CD4-positive, alpha-beta T cell treated with Interleukin-4 for 1 hour (primary cell): ENCODE measurements at places on chromosomes 2 and 18.
A peak's percentile ranks its signal among the peaks of the same experiment; 100 is the strongest.

DNA sequence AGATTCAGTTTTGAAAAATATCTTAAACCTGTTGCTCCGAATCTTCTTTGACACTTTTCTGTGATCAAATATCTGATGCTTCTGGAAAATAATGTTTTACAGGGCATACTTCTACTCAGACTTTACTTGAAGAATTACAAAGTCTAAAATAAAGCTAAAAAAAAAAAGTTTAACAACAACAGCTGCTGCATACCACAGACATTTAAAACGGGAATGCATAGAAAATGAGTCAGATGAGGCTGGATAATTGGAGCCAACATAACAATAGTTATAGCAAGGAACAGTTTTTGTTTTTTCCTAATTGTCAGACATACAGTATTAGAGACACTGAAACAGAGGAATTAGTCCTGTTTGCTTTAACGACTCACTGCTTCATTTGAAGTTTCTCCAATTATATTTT, 1090.2 kb downstream of the SUCLG1 start:
- no peak for DNase-seq

DNA sequence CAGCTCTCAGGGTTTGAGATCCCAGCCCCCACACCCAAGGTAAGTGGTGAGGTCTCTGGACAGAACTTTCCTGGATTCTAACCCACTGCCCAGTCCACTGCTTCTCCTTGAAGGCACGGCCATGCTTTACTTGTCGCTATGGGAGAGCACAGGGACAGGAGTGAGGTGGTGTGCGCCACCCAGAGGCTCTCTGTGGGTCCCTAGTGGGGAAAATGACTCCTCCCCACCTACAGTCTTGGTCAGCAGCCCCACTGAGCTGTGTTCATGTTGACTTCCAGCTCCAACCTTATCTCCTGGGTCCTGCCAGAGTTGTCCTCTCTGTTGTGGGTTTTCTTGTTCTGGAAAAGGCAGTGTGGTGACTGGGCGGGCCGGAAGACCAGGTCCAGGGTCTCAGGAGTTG, 11.1 kb downstream of the TET3 start:
- no peak for DNase-seq

DNA sequence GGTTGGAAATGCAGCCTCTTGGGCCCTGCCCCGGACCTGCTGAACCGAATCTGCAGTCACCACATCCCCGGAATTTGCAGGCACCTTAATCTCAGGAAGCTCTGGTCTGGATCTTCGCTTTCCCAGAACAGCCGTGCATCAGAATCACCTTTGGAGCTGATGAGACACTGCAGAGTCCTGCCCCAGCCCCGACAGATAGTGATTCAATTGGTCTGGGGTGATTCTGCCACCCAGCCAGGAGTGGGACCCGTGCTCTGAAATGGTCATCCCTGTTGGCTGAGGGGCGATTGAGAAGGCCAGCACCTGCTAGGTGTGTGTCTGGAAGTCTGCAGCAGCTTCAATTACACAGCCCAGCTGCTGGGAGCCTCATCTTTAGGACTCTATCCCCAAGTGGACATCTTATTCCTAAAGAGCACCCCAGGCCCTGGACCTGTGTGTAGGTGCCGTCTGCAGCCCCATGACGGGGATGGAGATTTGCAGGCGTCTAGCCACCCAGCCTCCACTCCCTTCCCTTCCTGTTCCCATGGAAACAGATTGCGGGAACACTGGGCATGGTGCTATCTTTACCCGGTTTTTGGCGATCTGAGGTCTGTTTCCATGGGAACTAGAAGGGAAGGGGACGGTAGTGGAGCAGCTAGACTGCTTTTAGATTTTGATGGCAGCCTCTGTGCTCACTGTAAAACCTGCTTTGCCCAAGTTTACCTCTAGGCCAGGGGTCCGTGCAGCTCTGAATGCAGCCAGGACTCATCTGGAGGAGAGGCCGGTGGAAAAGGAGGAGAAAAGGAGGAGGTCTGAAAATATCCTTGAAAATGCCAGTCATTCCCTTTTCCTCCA, 156.1 kb downstream of the LDLRAD4 start:
- DNase-seq, result no peak

DNA sequence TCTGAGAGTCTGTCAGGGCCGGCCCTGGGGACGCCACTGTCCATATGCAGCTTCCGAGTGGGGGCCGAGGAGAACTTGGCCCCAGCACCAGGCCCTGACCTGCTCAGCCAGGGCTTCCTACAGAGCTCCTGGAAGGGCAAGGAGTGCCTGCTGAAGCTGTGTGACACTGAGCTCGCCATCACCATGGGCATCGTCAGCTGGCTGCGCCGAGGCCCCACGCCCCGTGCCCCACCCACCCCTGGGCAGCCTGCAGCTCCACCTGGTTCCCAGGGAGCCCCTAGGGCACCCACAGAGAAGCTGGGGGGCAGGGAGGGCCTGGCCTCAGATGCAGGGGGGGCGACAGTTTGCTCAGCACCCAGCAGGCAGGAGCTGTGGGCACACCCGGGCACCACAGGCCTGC, 8.1 kb downstream of the AMER3 start:
- no peak for DNase-seq

DNA sequence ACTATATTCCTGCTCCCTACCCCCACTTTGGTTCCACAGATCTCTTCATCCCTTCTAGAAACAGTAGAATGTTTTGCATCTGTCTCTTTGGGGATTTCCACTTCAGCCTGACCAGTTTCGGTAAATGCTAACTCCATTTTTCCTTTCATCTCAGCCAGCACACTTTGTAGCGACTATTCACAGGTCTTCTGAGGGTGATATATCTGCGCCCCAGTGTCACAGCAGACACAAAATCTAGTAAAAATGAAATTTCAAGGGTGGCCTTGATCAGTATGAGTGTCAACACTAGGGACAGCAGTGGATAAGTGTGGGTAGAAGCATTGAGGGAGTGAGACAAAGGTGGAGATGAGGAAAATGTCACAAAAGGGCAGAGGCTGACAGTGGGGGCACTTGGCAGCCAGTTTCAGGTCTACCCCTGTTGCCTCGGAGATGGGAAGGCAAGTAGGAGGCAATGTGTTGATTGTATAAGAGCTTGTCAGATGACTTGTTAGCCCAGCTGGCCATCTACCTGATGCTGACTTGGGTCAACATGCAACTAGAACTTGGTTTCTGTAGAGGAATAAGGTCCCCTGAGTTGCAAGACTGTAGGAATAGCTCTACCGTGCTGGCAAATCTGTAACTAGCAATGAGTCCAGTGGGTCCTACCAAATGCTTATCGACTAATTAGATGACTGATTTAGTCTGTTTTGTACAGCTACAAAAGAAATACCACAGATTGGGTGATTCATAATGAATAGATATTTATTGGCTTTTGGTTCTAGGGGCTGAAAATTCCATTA, 60.7 kb downstream of the CXCR4 start:
- DNase-seq, result peak; percentile 14

DNA sequence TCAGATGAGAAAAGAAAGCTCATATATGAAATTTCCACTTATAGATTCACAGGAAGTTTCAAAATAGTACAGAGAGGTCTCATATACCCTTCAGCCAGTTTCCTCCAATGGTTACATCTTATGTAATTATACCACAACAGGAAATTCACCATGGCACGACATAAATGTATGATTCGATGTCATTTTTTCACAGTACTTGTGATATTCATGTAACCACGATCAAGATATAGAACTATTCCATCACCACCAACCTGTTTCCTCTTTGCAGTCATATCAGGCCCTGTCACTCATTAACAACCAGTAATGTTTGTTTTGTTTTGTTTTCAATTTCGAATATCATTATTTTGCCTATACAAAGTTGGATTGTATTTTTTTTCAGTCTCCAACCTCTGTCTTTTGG, 314.3 kb upstream of the POU3F3 start:
- no peak for DNase-seq

GRCh38 chr18:62690236-62690815, 25.0 kb upstream of the PHLPP1 start:
- no peak for DNase-seq

GRCh38 chr2:171964308-171964707, 35.4 kb upstream of the METAP1D start:
- DNase-seq, result no peak

DNA sequence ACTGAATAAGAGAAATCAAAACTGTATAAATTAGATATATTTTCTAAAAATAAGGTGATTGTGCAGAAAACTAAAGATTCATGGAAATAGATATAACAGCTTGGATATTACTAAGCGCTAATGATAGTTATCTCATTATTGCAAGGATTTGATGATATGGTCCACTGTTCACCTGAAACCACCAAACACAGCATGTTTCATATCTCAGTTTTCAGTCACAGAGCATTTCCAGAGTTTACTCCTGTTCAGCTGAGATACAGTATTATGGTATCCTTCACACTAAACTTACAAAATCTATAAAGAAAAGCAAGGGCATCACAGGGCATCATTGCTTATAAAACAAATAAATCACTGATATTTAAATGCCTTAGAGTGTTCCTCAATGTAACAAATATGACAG, 591.6 kb downstream of the ERBB4 start:
- DNase-seq, result no peak

DNA sequence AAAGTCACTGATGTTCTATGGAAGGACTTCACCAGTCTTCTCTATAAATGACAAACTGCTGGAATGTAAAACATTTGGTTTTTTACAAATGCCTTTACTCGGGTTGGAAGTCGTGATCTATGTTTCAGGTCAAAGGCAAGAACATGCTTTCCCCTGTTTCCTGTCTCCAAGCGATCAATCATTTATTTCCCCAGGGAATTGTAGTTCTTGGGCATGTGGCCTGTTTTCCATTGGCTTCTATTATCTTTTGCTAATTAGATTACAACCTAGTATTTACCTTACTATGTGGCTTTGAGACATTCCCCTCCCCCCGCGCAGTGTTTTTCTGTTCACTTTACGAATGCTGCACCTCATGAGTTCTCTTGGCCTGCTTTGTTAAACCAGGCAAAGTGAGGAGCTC, 684.2 kb downstream of the EPHA4 start:
- no peak for DNase-seq

GRCh38 chr2:121171625-121172119, 113.3 kb downstream of the TFCP2L1 start:
- DNase-seq, result no peak

GRCh38 chr2:142065156-142065555, 65.7 kb downstream of the LRP1B start:
- DNase-seq, result no peak

- DNase-seq, result peak; percentile 39
Observed at GRCh38 chr2:135742325-135742757, 686 bp downstream of the UBXN4 start.

DNA sequence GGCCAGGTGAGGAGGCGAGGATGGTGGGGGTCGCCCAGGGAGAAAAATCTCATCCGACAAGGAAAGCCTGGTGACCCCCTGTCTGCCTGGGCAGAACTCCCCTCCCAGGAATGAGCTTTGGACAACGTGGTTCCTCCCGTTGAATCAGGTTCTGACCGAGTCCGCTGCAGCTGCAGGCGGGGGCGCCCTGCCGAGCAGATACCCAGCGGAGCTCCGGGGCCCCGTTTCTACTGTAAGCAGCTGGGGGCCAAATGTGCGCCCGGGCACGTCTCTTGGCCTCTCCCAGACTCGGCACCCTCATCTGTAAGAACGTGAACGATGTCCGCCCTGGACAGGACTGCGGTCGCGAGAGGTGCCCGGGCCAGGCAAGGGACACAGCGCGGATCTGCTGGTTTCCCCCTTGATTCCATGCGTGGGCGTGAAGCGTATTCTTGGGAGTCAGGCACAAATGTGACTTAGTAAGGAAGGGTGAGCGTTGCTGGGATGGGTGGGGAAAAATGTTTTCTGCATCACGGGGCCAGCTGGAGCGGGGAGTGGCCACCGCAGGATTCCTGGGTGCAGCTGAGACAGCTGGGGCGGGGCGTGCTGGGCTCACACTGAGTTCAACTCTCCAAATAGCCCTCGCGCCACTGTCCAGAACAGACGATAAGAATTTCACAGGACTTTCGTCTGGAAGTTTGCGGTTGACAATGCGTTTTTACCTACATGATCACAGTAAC, 20.2 kb upstream of the TUBB6 start:
- DNase-seq, result no peak

DNA sequence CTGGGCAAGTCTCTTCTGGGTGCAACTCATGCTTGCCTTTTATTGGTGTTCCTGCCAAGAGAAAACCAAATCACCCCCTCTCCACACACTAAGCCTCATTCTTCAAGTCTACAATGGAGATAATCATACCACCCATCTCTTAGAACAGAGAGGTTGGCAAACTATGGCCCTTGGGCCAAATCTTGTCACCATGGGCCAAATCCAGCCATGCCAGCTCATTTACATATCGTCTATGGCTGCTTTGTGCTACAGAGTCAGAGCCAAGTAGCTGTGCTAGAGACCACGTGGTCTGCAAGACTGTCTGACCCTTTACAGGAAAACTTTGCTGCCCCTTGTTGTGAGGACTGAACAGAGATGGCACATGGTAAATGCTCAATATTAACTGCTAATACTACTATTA, 270.3 kb upstream of the PARD3B start:
- no peak for DNase-seq

DNA sequence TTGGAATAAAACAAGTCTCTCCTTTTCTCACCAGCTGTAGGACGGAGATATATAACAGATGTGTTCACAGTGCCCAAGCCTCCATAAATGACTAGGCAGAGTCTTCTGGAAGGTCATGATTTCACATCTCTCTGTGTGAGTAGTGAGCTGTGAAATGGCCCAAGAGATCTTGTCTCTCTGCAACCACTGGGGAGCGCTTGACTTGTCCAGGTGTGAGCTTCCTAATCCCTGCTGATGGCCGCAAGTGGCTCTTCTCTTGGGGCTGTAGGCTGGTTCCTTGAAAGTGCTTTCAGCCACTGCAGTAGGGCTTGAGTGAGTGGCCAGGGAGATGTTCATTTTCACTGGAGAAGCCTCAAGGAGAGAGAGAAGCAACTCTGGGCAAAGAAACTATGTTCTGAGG, 38.1 kb upstream of the OTOS start:
- no peak for DNase-seq

- DNase-seq, result no peak
Observed at GRCh38 chr2:99451280-99451679, 38.5 kb downstream of the REV1 start.

DNA sequence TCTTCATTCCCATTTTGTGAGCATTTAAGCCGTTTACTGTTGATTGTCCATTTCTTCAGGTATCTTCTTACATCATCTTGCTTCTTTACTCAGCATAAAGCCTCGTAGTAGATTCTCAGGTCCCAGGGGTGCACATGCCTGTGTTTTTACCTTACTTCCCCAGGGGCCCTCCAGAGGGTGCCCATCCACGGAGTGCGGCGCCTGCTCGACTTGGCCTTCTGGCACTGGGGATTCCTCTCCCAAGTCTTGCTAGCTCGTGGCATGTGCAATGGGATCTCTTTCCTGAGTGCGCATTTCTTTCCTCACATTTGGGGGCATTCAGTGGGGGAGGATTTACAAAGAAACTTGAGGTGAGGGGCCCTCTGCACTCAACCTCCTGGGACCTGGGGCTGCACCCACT, 148.1 kb downstream of the AGAP1 start:
- DNase-seq, result no peak
